A673 (cell line): ENCODE measurements at places on chromosomes 3 and 15. TPM values are rescaled to one million over a fixed set of nuclear protein-coding genes. Genes with fewer than 3 reads are reported as not detected.

The CPNE4 gene
- 2.9 and 5.7 TPM in 2 replicates for total RNA-seq

The NOX5 gene
- not detected in 2 replicates for total RNA-seq

The ENTPD3 gene
- 0.54 and 1.3 TPM in 2 replicates for total RNA-seq

The GOLGA8Q gene
- total RNA-seq: 0.56 and 1.8 TPM in 2 replicates

The PPP1R2 gene
- total RNA-seq: 45.5 and 46.2 TPM in 2 replicates

The MST1R gene
- not detected in 2 replicates for total RNA-seq

The PCOLCE2 gene
- total RNA-seq: 5.0 and 6.4 TPM in 2 replicates

The SST gene
- not detected in 2 replicates for total RNA-seq

The THBS1 gene
- 0.76 and 0.80 TPM in 2 replicates for total RNA-seq

The AADACL2 gene
- not detected in 2 replicates for total RNA-seq

The ADGRG7 gene
- total RNA-seq: 2.4 and 2.7 TPM in 2 replicates

The REC114 gene
- total RNA-seq: not detected in 2 replicates

The GHRL gene
- total RNA-seq: 1.0 and 2.0 TPM in 2 replicates

The SPRED1 gene
- total RNA-seq: 14.2 and 17.3 TPM in 2 replicates

The TRPM1 gene
- not detected in 2 replicates for total RNA-seq

The GAP43 gene
- 31.6 and 42.0 TPM in 2 replicates for total RNA-seq

The ZFAND6 gene
- total RNA-seq: 41.4 and 42.8 TPM in 2 replicates

The MYLK gene
- total RNA-seq: 3.9 and 4.1 TPM in 2 replicates

The OR5K2 gene
- total RNA-seq: not detected in 2 replicates

The SCAANT1 gene
- not detected in 2 replicates for total RNA-seq

The SI gene
- not detected in 2 replicates for total RNA-seq

The LMOD3 gene
- not detected in 2 replicates for total RNA-seq

The CHST2 gene
- 0.64 and 0.66 TPM in 2 replicates for total RNA-seq

The SOX14 gene
- not detected in 2 replicates for total RNA-seq

The P3H2 gene
- 19.6 and 21.7 TPM in 2 replicates for total RNA-seq

The ALG3 gene
- 68.5 and 68.8 TPM in 2 replicates for total RNA-seq
